Mesenchymal stem cell (in vitro differentiated cells and primary cell): ENCODE measurements at places on chromosomes 5 and 9.

GRCh38 chr5:446883-447263 lies 3.9 kb downstream of the EXOC3 start:
- no peaks in the 10 kb centered on the region for H3K27me3 ChIP-seq
- peaks cover 28% of the 10 kb centered on the region for H3K36me3 ChIP-seq
- no peak overlapping the region for H3K27ac ChIP-seq
- peaks cover 19% of the 10 kb centered on the region for H3K4me1 ChIP-seq
- no peak overlapping the region for H3K4me3 ChIP-seq

- H3K4me1 ChIP-seq = no peaks in the 10 kb centered on the region
- no peak overlapping the region for H3K4me3 ChIP-seq
- peak; percentile 82 for DNase-seq
- H3K36me3 ChIP-seq = no peaks in the 10 kb centered on the region
Observed at GRCh38 chr5:74167206-74167929, 473.2 kb downstream of the ENC1 start.

- DNase-seq = peak; percentile 32
- H3K36me3 ChIP-seq = no peaks in the 10 kb centered on the region
- H3K27me3 ChIP-seq = no peaks in the 10 kb centered on the region
- no peak overlapping the region for H3K27ac ChIP-seq
- H3K4me1 ChIP-seq = no peaks in the 10 kb centered on the region
Observed at GRCh38 chr9:110426052-110426709, 88.5 kb upstream of the TXNDC8 start.

- no peak overlapping the region for H3K27ac ChIP-seq
- DNase-seq = peak; percentile 18
- no peaks in the 10 kb centered on the region for H3K4me1 ChIP-seq
- H3K4me3 ChIP-seq = no peak overlapping the region
- H3K27me3 ChIP-seq = no peaks in the 10 kb centered on the region
- H3K36me3 ChIP-seq = no peaks in the 10 kb centered on the region
Observed at GRCh38 chr5:117701062-117701461, 1126.4 kb upstream of the SEMA6A start.

DNA sequence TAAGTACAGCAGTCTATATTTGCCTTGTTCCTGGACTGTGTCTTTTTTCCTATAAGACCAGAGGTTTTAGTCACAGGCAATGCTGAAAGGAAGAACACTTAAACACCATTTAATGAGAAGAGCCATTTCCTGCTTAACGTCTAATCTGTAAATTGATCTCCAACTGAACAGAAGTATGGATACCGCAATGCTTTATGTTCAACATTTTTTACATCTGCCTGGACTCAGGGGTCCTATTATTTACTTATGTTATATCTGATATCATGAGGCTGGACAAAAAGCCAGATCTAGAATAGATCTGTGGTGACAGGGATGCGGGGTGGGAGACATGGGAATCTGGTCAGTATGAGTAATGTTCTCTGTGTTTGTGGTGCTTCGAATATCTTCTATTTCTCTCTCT lies 334.6 kb upstream of the MPDZ start:
- no peak overlapping the region for H3K4me3 ChIP-seq
- no peak overlapping the region for H3K27ac ChIP-seq
- no peaks in the 10 kb centered on the region for H3K36me3 ChIP-seq
- H3K27me3 ChIP-seq = no peaks in the 10 kb centered on the region
- peak; percentile 12 for DNase-seq
- no peaks in the 10 kb centered on the region for H3K4me1 ChIP-seq

DNA sequence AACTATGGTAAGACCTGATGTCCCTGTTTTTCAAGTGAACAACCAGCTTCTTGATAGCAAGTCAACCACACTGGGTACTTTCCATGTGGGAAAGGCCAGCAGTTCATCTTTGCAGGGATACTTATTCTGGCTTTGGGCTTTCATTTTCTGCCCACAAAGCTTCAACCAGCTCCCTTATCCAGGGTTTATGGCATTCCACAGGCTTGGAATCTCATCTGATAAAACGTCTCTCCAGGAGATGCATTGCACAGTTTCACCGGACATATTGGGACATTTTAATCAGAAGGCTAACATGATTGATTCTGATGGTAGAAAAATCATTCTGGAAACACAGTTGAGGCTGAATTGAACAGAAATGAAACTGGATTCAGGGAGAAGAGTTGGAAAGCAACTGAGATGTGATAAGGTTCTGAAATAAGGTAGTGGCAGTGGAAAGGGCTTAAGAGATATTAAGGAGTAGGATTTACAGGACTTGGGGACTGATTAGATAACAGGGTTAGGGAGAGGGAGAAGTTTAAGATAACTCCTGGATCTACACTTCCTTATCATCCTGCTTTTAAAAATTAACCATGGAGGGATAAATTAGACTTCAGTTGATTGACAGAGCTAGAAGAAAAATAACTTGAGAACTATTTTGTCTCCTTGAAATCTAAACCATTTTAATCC lies 195.8 kb upstream of the FBXL7 start:
- no peak for DNase-seq
- H3K36me3 ChIP-seq = no peaks in the 10 kb centered on the region
- H3K27ac ChIP-seq = no peak overlapping the region
- H3K4me1 ChIP-seq = no peaks in the 10 kb centered on the region
- no peak overlapping the region for H3K4me3 ChIP-seq
- no peaks in the 10 kb centered on the region for H3K27me3 ChIP-seq

- no peak for DNase-seq
- H3K4me1 ChIP-seq = peaks cover 10% of the 10 kb centered on the region
- H3K4me3 ChIP-seq = no peak overlapping the region
- peaks cover 76% of the 10 kb centered on the region for H3K27me3 ChIP-seq
- H3K36me3 ChIP-seq = no peaks in the 10 kb centered on the region
Observed at GRCh38 chr9:124473310-124473709, 23.1 kb downstream of the ADGRD2 start.

- peak overlapping the region; percentile 97 for H3K4me3 ChIP-seq
- no peaks in the 10 kb centered on the region for H3K27me3 ChIP-seq
- H3K4me1 ChIP-seq = peaks cover 6% of the 10 kb centered on the region
- peak; percentile 43 for DNase-seq
- peak overlapping the region; percentile 58 for H3K27ac ChIP-seq
Observed at GRCh38 chr5:96936431-96937320, 796 bp downstream of the LNPEP start.

DNA sequence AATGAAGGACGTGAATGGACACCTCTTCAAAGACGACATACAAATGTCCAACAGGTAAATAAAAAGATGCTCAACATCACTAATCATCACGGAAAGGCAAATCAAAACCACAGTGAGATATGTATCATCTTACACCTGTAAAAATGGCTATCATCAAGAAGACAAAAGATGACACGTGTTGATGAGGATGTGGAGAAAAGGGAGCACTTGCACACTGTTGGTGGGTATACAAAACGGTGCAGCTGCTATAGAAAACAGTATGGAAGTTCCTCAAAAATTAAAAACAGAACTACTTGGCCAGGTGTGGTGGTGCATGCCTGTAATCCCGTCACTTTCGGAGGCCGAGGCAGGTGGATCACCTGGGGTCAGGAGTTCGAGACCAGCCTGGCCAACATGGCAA lies 47.9 kb downstream of the STK10 start:
- no peak overlapping the region for H3K4me3 ChIP-seq
- no peaks in the 10 kb centered on the region for H3K36me3 ChIP-seq
- no peak for DNase-seq
- H3K4me1 ChIP-seq = peaks cover 20% of the 10 kb centered on the region
- no peak overlapping the region for H3K27ac ChIP-seq

DNA sequence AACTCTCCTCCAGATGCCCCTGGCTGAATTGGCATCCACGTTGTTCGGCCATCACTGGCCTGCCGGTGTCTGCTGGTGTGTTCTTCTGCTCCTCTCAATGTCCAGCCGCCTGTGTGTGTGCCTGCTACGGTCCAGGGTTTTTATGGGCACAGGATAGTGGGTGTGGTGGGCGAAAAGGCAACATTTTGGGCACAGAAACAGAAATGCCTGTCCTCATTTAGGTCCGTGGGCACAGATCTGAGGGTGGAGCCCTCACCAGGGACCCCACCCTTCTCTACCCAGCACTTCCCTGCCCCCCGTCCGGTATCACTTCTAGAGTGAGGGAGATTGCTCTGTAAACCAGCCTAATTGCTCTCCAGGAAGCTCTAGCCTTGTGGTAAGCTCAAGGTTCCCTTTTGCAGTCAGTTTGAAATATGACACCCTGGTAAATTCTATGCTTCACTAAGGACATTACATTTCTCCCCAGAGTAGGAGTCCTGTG lies 410.1 kb downstream of the MAT2B start:
- H3K27me3 ChIP-seq = no peaks in the 10 kb centered on the region
- peak; percentile 45 for DNase-seq
- H3K4me1 ChIP-seq = no peaks in the 10 kb centered on the region
- H3K36me3 ChIP-seq = no peaks in the 10 kb centered on the region

GRCh38 chr5:136799806-136800372 lies 434.5 kb upstream of the TRPC7 start:
- no peaks in the 10 kb centered on the region for H3K4me1 ChIP-seq
- no peaks in the 10 kb centered on the region for H3K36me3 ChIP-seq
- H3K4me3 ChIP-seq = no peak overlapping the region

DNA sequence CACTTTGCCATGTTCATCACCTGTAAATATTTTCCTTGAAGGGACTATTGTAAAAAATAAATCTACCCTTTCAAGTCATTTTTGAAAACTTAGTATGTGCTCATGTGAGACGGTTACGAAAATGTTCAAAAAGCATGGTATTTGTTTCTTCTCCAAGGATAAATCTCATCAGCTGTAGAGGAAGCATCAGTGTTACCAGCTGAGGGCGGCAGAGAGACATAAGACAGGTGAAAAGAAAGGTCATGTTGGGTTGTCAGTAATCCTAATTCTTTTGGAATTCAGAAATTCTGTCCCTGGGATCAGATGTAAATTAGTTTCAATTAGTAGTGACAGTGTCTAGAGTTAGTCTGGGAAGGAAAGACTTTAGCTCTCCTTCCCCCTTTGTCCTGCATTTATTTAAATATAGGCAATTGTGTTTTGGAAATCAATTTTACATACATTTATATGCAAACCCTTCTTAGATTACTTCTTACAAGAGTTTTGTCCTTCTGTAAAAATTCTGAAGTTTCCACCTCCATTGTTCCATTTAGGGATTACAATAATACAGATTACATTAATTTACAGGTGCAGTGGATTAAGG lies 791.9 kb upstream of the CDH6 start:
- no peaks in the 10 kb centered on the region for H3K27me3 ChIP-seq
- no peaks in the 10 kb centered on the region for H3K36me3 ChIP-seq
- no peaks in the 10 kb centered on the region for H3K4me1 ChIP-seq
- H3K4me3 ChIP-seq = no peak overlapping the region
- H3K27ac ChIP-seq = no peak overlapping the region

DNA sequence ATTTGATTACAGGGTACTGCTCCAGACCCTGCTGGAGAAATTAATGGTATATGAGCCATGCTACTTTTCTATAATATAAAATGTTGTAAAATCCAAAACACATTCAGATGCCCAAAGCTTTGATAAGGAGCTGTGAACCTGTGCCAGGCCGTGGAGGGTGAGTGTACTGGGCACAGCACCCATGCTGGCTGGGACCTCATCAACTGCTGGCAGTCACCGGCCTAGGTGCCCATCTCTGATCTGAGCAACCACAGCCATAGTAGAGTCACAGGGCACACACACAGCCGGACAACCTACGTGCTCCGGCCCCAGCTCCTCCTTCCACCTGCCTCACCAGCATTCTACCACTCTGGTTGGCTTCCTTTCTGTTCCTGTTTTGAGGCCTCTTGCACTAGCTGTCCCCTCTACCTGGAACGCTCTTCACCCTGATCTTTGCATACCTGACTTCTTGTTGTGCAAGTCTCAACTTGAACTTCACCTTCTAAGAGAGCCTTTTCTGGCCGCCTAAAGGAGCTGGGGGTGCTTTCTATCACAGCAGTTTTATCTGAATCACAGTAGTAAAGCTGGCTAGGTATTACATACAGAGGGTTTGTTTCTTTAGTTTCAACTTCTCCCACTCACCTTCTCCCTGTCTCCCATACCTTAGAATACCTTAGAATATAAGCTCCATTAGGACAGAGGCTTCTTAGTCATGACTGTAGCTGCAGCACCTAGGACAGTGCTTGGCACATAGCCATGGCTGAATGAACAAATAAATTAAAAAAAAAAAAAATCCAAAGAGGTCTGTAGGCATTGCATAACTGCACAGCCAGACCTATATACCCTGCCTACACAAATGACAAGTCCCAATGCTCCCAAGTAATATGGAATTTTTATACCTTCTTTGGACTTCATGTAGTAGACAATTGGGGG lies 51.7 kb downstream of the MED27 start:
- no peak overlapping the region for H3K27ac ChIP-seq
- H3K4me1 ChIP-seq = peaks cover 18% of the 10 kb centered on the region
- H3K36me3 ChIP-seq = no peaks in the 10 kb centered on the region
- DNase-seq = no peak
- H3K4me3 ChIP-seq = no peak overlapping the region
- no peaks in the 10 kb centered on the region for H3K27me3 ChIP-seq

GRCh38 chr9:137193771-137194170 lies 5.3 kb downstream of the SSNA1 start:
- H3K27ac ChIP-seq = no peak overlapping the region
- no peaks in the 10 kb centered on the region for H3K27me3 ChIP-seq
- peaks cover 71% of the 10 kb centered on the region for H3K4me1 ChIP-seq
- H3K4me3 ChIP-seq = no peak overlapping the region
- DNase-seq = no peak

DNA sequence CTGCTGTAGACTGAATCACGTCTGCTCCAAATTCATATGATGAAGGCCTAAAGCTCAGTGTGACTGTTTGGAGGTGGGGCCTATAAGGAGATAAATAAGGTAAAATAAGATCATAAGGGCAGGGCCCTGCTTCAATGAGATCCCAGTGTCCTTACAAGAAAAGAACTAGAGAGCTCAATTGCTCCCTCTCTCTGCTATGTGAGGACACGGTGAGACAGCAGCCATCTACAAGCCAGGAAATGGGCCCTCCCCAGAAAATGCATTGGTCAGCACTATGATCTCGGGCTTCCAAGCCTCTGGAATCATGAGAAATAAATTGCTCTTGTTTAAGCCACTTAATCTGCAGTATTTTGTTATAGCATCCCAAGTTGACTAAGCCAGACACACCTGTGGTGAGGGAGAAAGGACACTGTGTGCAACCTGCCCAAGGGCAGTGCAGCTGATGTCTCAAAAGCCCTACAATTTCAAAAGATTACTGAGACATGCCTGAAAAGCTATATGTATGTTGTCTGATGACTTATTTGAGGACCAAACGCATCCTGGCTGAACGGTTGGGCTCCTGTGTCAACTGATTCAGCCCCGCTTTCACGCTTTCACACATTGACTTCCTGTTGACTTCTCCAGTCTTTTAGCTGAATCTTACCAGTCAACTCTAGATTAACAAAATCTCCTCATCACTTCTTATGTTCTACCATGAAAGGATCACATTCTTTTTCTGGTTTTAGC lies 13.2 kb downstream of the GZMK start:
- no peak overlapping the region for H3K27ac ChIP-seq
- no peaks in the 10 kb centered on the region for H3K4me1 ChIP-seq
- peak; percentile 28 for DNase-seq
- no peak overlapping the region for H3K4me3 ChIP-seq
- H3K36me3 ChIP-seq = no peaks in the 10 kb centered on the region
- H3K27me3 ChIP-seq = no peaks in the 10 kb centered on the region

GRCh38 chr9:37390759-37391158 lies 31.7 kb upstream of the GRHPR start:
- H3K27ac ChIP-seq = no peak overlapping the region
- no peak overlapping the region for H3K4me3 ChIP-seq
- peak; percentile 7 for DNase-seq
- peaks cover 11% of the 10 kb centered on the region for H3K27me3 ChIP-seq
